ENCODE measurements at places on chromosomes 1 and 21.

- no peak for DNase-seq
Observed at GRCh38 chr1:59484096-59484495, 187.2 kb downstream of the FGGY start.

DNA sequence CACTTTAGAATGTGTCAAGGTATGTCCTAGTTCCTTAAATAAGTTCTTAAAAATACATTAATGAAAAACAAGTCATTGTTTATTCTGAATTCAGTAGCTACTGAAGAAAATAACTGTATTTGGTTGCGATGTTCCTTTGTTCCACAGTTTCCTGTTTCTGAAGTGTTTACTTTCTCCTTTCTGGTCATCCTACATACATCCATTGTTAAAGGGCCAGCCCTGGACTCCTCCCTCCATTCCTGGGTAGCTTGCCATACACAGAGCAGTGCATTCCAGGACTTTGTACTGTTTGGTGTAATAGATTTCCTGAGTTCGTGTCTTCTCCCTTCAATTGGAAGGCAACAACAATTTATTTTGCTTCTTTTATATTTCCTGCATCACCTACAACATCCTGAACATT is 845.4 kb upstream of the CXADR start:
- DNase-seq: no peak

DNA sequence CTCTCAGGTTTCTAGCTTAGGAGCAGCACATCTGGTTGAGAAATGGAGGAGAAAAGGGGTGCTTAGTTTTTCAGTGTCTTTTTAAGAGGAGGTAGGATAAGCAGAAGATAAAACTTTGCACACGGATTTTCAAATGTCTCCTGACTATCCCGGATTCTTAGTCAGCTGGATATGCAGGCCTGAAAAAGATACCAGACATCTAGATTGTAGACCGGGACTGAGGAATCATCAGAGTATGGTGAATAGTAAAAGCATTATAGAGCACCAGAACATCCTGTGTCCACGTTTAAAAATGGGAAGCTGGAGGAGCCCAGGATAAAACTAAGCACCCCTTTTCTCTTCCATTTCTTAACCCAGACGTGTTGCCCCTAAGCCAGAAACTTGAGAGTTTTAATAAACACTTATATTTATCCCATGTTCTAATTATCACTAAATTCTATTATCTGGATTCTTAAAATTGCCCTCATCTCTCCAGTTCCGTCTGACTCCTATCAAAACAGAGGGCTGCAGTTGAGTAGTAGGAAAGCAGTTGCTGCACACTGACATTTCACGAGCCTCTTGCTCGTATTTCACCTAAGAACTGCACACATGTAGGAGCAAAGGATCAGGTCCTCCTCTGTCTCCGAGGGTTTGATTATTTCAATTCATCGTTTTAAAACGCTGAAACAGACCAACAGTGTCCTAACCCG is 609 bp downstream of the PIGK start:
- no peak for DNase-seq

DNA sequence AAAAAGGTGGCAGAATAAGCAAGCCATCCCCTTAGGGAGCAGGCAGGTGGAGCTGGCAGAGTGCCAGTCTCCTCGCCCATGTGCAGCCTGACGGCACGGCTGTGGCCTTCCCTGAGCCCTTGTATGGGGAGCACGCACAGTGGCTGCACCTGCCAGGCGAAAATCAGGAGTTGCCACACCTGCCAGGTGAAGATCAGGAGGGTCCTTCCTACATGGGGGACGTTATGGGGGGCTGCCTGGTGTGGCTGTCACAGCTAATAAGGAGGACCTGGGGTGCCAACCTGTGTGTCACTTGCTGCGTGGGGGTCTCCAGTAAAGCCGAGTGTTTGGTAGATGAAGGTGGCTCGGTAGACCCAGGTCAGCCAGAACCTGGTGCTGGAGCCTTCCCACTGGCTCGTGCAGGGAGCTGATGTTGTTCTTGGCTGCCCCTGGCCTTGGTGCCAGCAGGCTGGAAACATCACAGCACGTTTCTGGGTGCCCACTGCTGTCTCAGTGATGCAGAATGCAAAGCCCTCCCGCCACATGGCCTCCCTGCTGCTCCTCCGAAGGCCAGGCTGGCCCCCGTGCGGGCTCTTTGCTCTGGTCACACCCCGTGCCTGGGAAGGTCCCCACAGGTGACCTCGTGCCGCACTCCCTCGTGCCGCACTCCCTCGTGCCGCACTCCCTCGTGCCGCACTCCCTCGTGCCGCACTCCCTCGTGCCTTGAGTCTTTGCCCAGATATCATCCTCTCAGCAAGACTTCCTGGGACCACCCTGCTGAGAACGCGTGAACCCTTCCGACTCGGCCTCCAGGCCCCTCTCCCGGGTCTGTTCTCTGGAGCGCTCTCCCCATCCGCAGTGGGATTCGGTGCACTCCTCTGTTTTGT is 55.4 kb downstream of the SLC37A1 start:
- no peak for DNase-seq

DNA sequence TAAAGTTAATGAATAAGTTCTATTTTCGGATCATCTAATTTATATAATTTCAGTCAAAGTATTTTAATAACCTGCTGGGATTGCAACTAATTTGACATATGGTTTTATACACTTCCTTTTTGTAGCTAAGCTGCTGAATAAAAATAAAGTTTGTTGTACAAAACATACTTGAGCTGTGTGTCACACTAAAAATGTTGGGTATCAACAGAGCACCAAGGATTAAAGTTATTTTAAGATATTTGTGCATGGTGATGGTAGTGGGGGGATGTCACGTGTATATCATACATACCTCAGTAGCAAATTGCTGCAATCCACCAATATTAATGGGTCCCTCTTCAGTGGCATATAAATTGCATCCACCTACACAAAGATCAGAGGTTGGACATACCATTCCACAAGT is 199.6 kb downstream of the DPYD start:
- no peak for DNase-seq

DNA sequence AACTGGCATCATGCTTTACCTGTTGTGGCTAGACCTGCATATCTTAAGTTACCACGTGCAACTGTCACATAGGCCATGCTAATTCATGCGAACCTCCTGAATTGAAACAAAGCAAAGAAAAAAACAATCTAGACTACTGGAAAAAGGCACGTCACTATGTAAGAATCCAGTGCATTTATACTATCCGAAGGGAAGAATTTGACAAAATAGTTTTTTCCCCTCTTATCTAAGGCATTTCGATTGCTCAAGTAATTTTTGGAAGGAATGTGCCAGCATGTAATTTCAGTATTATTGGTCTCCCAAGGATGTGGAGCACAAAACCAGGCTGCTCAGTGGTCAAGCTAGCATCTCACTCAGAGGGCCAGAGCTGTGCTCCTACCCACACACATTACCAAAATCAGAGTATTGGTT is 31.5 kb upstream of the C1orf198 start:
- no peak for DNase-seq

DNA sequence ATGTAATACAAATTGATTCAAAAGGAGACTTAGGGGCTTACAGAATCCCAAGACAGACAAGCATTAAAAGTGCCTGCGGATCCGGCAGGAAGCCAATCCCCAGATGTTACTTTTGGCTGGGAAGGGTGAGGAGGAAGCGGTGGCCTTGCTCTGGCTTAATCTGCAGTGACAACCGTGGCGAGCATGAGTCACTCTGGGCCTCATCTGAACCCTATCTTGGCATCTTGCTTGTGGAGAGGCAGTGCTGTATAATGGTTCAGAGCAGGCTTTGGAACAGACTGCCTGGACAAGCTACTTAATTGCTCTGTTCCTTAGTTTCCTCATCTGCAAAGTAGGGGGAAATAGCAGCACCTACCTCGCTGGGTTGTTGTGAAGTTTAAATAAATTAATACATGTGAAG is 74.1 kb downstream of the XCL2 start:
- peak; percentile 15 for DNase-seq

- DNase-seq: no peak
Observed at GRCh38 chr1:241972703-241973369, 15.3 kb downstream of the BECN2 start.

GRCh38 chr1:226827458-226827857 is 43.0 kb upstream of the PSEN2 start:
- DNase-seq: no peak

GRCh38 chr1:92913093-92913819 is 48.0 kb downstream of the DIPK1A start:
- no peak for DNase-seq

DNA sequence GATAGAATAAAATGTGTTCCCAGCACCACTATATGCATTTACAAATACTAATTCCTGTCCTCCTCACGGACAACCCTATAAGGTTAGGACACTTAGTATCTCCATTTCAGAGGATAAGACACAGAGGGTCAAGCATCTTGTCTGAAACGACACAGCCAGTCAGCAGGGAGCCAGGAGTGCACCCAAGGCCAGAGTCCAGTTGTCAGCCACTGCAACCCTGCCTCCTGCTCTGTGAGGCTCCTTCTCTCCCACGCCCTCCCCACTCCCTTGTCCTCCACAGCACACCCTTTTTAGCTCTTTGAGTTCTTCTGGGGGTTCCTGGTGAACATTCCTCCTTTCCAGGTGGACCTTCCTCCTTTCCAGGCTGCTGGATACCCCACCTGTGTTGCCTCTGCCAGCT is 119.0 kb upstream of the TNR start:
- no peak for DNase-seq

GRCh38 chr1:115283681-115284146 is 54.3 kb downstream of the NGF start:
- DNase-seq: no peak

DNA sequence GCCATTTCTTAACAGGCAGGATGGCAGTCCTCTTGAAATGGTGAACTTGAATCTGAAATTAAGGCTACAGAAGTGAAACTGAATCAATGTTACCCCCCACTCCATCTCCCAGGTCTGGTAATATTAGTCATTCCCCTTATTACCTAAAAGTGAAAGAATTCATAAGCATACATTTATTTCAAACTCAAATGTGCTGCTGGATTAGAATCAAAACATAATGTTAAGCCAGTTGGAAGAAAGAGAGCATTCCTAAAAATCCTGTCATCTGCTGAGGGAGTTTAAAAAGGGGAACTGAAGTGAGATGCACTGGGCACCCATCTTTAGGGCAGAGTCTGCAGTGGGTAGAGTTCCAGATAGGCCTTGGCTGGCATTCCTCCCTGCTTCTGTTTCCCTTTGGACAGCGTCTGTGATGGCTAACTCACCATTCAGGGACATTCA is 17.4 kb downstream of the KIAA0319L start:
- DNase-seq: no peak

DNA sequence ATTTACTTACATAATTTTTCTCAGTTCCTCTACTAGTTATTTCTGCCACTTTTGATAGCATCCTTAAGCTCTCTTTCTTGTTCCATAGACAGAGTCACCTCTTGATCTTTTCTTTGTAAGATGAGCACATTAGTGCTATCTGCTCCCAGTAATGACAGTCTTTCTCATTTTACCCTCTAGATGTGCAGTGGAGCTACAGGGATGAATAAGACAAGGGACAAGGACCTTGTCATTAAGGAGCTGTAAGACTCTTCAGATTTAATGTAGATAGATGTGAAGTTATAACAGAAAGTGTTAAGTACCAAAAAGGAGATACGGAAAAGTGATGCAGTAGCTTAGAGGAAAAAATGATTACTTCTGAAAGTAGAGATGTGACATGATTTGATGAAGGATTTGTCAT is 20.4 kb downstream of the SCP2 start:
- DNase-seq: no peak

DNA sequence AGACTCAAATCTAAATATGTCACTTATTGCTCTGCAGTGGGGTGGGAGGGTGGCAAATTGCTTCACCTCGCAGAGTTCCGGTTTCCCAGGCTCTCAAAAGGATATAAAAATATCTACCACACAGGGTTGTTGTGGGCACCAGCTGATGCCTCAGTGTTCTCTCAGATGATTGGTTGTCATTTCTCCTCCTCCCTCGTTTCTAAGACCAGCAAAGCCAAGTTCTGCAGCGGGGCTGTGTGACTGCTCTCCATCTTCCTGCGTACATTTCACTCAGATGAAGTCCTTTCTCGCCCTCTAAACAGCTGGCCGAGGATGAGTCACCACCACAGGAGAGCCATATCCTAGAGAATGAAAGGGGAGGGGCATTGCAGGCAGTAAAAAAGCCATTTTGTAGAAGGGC is 35.0 kb upstream of the VWA5B1 start:
- no peak for DNase-seq

GRCh38 chr1:63728611-63729226 is 45.1 kb upstream of the ROR1 start:
- no peak for DNase-seq

DNA sequence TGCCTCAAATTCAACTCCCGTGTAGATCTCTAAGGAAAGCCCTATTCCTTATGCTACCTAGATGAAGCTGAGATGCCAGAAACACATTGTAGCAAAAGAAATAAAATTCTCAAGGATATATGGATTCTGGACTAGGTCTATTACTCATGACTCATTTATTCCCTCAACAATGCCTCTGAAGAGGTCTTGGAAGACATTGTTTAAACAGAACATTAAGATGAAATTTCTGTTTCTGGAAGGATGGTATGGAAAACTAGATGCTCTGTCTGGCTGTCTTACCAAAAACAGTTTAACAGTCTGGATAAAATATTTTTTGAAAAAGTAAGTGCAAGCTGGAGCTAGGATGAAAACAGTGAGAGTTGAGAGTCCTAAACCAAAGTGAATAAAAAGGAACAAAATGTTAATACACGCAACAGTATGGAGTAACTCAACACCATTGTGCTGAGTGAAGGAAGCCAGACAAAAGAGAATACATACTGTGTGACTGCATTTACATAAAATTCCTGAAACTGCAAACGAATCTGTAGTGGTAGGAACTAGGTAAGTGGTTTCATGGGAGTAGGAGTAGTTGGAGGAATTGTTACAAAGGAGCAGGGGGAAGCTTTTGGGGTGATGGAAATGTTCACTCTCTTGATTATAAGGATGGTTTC is 59.3 kb upstream of the GNG12 start:
- DNase-seq: no peak

GRCh38 chr1:6097117-6097595 is 51.5 kb downstream of the KCNAB2 start:
- DNase-seq: no peak

GRCh38 chr1:161199506-161200139 is 769 bp upstream of the ADAMTS4 start:
- no peak for DNase-seq

DNA sequence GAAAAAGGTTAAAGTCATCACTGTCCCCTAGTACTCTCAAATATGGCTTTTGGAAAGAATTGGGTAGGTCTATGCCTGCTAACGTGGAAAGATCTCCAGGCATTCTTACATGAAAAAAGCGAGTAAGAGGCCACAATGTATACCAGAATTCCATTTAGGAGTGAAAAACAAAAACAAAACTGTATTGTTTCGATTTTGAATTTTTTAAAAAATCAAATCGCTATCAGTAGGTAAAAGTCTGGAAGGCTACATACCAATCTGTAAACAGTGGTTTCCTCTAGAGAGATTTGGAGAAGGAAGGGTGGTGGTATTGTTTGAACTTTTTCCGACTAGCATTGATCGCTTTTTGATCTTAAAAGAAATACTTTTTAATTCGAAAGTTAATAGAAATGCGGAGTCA is 55.9 kb downstream of the RRAGC start:
- no peak for DNase-seq

- DNase-seq: no peak
Observed at GRCh38 chr1:67390041-67390887, 39.9 kb downstream of the SERBP1 start.
